ENCODE measurements at places on chromosomes 3 and 15.

DNA sequence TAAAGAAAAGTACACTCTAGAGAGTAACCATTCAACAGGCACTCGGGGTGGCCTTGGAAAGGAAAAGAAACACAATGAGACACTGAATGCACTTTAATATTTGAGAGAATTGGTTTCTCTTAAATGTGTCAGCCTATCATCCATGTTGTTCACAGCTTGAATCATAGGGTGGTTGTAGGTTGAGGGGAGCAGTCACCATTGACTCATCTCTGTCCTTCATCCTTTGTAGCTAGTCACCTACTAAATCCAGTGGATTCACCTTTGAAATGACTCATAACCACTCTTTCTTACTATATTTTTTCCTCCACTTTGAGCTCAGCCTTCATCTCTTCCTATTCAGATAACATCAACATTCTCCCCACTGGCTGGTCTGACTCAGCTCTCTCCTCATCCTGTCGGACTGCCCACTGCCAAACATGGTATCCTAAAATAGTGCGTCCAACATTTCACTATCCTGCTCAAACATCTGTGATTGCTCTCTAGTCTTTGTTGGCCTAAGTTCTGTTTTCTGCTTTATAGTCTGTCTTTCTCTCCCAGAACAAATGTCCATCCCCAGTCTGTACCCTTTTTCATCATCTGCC, 182.7 kb upstream of the GADL1 start:
- no peak for DNase-seq

GRCh38 chr3:127674790-127675189, 2.0 kb downstream of the ABTB1 start:
- DNase-seq = no peak

GRCh38 chr3:56413911-56414310, 54.4 kb downstream of the ERC2 start:
- no peak for DNase-seq

GRCh38 chr3:27720899-27721716, 1.0 kb downstream of the EOMES start:
- DNase-seq = no peak

DNA sequence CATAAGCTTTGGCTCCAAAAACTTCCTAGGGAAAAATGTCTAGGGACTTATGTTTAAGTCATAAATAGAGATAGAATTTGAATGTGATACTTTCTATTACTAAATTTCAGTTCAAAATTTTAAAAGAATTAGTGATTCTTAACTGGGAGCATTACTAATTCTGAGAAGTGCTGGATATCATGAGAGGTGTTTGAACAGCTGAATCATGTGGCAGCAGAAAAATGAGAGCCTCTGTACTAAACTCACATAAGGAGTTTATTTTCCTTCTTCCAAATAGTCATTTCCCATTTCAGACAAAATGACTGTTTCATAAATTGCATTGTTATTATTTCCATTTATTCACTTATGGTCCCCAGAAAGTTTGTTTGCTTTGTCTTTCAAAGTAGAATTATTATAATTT, 62.7 kb downstream of the SLMAP start:
- DNase-seq = no peak

GRCh38 chr15:86127547-86127946, 47.9 kb downstream of the AGBL1 start:
- DNase-seq = no peak

GRCh38 chr3:2920103-2920502, 190.1 kb downstream of the IL5RA start:
- DNase-seq = no peak

DNA sequence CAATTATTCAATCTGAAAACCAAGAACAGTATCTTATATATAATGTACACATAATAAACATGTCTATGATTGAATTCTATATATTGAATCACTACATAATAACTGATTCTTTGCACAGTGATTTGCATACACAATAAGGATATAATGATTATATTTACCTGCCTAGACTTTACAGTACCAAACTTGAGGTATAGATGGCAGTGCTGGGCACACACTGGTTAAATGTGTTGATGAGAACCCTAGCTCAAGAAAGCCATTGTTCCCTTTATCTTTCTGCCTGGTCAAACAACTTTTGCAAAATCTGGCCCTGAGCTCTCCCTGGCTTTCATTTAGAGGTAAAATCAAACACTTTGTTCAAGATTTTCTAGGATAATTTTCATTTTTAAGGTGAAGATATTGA, 697.7 kb downstream of the TUSC7 start:
- DNase-seq = no peak

DNA sequence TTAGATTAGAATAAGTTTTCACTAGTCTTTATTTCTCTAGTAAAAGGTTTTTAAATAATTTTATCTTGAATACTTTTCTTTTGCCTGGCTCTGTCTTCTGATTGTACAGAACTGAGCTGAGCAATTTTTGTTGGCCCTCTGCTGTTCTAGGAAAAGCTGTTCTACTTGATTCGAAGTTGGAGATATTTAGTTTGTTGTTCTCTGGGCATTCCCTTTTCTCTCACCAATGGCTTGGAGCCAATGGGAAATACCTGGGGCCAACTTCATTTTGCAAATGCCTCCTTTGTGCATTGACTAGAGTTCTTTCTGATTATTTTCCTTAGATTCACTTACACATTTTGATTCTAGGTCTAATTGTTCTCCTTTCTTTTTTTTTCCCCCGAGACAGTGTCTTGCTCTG, 16.5 kb downstream of the ABHD5 start:
- DNase-seq = no peak

DNA sequence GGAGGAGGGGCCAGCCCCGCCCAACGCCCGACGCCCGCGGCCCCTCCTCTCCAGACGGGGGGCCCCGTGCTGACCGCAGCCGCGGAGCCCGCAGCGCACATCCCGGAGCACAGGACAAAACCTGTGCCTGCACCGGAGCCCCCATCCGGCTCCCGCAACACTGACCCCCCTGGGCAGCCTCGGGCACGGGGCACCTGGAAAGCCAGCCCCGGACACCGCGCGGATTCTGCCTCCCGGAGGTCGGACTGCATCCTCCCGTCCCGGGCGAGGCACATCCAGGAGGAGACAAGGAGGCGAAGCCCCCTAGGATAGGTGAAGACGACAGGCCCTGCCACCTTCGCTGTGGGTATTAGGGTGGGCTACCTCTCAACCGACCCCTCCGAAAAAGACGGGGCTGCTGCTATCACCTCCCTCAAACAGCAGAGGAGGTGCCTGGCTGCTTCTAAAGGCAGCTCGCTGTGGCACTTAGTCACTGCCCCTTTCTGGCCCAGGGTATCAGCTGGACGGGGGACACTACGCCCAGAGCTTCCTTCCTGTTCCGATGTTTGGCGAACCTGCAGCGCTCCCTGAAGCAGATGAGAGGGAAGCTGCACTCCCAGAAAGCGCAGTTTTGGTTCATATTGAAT, 10.6 kb downstream of the XXYLT1 start:
- no peak for DNase-seq

DNA sequence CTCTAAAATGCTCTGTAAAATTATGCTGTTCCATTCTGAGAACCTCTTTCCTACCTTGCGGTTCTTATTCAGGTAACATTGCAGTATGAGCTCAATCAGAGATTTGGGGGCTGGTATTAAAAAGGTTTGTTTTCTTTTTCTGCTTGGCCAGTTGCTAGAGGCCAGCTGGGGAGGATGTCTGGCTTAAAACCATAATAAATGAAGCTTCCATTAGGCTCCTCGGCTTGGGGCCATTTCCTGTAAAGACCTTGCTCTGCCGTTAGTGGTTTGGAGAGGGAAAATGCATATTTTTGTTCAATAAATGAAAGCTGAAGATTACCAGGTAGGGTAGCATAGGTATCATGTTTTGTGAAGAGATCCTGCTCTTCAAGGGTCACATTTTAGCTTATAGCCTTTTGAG, 55.2 kb downstream of the MCTP2 start:
- no peak for DNase-seq

DNA sequence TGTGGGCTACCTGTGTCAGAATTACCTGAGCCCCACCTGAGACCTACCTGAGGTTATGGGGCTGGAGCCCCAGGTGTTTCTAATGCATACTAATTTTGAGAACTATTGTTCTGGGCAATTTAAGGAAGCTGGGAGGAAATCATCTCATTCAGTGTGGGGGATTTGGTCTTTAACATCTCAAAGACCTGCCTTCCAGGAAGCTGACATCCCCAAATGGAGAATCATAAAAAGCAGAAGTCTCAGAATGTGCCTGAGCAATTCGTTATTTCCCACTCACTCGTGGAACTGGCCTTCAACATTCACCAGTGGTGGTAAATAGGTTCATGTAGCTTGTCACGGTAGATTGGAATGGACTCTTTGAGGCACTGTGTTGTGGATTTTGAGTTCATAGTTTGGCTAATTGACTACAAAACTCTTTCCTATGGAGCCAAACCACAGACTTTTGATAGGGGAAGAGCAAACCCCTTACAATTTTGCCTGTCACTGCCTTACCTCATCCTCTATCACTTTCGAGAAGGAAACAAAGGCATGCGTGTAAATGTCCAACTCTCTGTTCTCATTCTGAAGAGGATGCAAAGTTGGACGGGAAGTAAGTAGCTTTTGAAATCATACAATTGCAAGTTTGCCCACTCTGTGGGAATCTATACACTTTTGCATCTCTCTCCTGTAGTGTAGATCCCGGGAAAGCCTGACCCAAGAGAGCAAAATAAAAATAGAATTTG, 521.0 kb upstream of the MDFIC2 start:
- DNase-seq = no peak

DNA sequence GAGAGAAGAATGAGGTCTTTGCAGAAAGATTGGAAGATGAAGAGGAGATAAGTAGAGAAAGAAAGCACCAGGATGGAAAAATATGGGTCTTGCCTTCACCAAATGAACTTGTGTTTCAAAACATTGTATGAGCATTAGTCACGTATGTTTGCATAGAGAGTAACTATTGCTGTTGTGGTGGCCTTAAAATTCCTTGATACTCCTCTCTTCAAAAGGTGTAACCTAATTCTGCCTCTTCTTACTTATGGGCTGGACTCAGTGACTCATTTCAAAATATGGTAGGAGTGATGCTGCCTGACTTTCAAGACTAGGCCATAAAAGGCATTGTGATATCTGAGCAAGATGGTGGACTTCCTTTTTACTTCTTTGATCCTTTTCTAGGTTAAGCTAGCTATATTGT, 228.7 kb upstream of the ZNF385D start:
- DNase-seq = no peak

DNA sequence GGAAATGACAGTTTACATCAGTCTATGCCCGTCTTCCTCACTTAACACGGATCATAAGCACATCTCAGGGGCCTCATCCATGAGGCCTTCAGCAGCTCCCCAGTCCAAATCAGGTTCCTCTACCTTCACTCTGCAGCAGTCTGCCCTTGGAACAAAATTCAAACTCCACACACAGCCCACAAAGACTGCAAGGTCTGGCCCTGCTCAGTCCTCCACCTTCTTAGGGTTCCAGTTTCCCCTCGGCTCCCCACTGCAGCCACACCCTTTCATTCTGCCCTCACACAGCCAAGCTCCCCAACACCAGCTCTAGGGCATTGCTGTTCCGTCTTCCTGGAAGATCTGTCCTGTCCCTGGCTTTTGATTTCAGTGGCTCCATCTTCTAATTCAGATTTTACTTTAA, 95.2 kb upstream of the IQSEC1 start:
- no peak for DNase-seq

- no peak for DNase-seq
These were observed 265.9 kb upstream of the CTDSPL start for GRCh38 chr3:37595784-37596180.

GRCh38 chr15:101657968-101658784, 6.0 kb upstream of the TM2D3 start:
- no peak for DNase-seq

DNA sequence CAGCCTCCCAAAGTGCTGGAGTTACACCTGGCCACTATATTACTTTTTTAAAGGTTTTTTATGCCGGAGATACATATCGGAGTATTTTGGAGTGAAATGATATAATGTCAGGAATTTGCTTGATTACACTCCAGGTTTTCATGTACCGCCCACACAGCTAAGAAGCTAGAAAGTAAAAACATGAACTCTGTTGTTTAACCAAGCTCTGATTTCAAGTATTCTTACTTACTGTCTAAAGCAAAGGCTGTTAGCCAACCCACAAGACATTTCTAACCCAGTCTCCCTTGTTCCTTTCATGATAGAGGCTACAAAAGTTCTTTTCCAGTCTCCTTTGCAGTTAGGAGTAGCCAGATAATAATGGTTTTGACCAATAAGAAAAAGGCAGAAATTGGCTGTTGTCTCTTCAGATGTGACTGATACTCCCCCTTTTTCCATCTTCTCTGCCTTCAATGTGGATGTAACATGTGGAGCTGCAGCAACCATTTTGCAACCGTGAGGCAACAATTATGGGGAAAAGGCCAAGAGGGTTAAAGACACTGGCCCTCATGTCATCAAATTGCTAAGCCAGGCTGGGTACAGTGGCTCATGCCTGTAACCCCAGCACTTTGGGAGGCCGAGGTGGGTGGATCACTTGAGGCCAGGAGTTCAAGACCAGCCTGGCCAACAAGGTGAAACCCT, 6.1 kb upstream of the CP start:
- no peak for DNase-seq

GRCh38 chr3:89245612-89246011, 138.2 kb downstream of the EPHA3 start:
- DNase-seq = no peak

DNA sequence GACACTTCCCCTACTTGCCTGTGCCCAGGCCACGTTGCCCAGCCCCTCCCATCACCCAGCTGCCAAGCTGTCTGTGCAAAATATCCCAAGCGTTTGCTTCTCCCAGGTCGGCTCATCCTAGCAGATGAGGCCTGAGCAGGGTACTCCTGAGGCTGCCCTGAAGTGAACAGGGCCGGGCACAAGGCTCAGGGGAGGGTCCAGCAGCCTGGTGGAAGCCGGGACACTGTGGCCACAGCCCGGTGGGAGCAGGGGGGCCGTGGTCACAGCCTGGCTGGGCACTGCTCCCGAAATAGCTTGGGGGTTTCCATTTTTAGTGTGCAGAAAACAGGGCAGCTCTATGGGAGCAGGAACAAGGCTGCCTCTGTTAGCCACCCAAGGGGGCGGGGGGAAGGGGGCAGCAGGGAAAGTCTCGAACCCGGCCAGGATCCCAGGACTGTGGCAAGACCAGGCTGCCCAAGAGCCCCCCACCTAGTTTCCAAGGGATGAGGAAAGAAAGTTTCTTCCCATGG, 3.4 kb downstream of the PLXNB1 start:
- no peak for DNase-seq

DNA sequence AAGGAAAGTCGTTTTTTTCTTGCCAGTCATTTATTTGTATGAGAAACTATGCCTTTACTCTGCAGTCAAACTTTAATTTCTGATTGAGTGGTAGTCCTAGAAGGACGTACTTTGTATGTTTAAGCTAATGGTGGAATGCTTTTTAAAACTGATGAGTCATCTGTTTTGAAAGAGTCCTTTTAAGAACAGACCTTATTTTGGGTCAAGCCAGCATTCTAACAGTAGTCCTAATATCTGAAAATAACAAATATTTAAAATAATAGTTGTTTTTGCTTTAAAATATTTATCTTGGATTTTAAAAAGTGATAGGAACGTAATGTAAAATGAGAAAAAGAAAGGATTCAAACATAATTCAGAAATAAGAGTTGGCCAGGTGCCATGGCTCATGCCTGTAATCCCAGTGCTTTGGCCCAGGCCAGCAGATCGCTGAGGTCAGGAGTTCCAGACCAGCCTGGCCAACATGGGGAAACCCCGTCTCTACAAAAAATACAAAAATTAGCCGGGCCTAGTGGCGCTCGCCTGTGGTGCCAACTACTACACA, 1.3 kb upstream of the LRRC58 start:
- no peak for DNase-seq

GRCh38 chr3:159929171-159930141, 59.2 kb upstream of the IL12A start:
- DNase-seq = no peak

GRCh38 chr3:146507331-146508120, 36.9 kb downstream of the PLSCR1 start:
- no peak for DNase-seq

- no peak for DNase-seq
These were observed 123.0 kb downstream of the VGLL3 start for GRCh38 chr3:86867982-86868381.

All from gastrocnemius medialis (tissue), 4 donors.